8988T (cell line): ENCODE measurements at places on chromosomes 11 and 22.

DNA sequence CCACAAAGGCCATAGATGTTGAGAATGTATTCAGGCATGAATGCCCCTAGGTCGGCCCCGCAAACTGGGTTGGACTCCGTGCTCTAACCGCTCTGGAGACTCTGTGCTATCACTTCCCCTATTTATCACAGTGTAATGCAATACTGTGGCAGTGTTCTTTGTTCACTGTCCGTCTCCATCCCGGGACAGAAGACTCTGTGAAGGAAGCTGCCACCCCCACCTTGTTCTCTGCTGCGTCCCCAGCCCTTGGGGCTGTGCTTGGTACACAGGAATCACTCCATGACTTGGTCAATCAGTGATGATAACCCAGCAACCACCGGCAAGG, 57.6 kb downstream of the TSPAN18 start:
- no peak for DNase-seq

DNA sequence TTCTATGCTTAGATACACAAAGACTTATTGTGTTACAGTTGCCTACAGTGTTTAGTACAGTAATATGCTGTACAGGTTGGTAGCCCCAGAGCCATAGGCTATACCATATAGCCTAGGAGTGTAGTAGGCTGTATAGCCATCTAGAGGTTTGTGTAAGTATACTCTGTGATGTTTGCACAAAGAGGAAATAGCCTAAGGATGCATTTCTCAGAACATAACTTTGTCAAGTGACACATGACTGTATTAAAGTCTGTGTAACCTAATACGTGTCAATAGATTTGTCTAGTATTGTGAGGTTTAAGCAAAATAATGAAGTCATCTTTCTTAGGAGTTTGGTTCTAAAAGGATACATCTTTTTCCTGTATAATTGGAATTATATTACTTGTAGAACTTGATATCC, 5.5 kb downstream of the ZC3H12C start:
- no peak for DNase-seq

DNA sequence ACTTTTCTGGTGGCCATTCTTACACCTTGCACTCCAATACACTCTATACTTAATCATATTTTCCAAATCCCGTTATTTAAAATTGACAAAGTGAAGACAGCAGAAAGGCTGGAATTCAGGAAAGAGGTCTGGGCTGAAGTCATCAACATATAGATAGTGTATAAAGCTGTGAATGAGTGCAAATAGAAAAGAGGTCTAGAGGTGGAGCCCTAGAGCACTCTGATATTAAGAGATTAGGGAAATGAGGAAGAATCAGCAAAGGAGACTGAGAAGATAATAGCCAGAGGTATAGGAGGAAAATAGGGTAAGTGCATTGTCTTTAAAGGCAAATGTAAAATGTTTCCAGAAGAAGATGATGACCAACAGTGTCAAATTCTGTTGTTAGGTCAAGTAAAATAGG, 7.9 kb downstream of the CTR9 start:
- DNase-seq: no peak

GRCh38 chr22:45552017-45552411, 49.3 kb downstream of the FBLN1 start:
- no peak for DNase-seq

- no peak for DNase-seq
Observed at GRCh38 chr22:29336751-29337490, 21.4 kb upstream of the RASL10A start.

GRCh38 chr22:23847991-23848864, 9.4 kb upstream of the DERL3 start:
- no peak for DNase-seq

DNA sequence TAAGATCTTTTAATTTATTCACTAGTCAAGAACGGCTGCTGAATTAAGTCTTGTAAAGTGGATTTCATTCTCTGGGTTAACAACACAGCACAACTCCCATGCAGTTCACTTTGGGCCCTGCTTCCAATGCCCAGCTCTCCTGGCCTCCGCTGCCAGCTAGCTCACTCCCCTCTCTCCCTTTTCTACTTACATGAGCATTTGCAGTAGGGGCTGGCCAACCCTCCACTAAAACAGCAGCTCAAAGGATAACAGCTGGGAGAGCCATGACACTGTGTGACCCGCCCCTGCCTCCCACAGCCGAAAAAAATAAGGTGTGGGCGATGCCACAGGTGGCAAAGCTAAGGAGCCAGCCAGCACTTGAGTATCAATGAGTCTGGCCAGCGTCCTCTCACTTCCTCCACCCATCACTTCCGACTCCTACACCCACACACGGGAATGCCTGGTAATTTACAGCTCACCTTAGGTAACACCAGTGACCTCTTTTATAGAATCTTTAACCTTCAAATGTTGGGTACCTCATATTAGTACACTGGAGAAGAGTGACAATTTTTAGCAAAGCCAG, 56.8 kb downstream of the DGCR2 start:
- DNase-seq: no peak

GRCh38 chr11:32152821-32153220, 61.9 kb downstream of the RCN1 start:
- no peak for DNase-seq

- DNase-seq: no peak
Observed at GRCh38 chr22:30655532-30655931, 12.1 kb downstream of the DUSP18 start.
